ENCODE measurements at places on chromosomes 6 and 20.

DNA sequence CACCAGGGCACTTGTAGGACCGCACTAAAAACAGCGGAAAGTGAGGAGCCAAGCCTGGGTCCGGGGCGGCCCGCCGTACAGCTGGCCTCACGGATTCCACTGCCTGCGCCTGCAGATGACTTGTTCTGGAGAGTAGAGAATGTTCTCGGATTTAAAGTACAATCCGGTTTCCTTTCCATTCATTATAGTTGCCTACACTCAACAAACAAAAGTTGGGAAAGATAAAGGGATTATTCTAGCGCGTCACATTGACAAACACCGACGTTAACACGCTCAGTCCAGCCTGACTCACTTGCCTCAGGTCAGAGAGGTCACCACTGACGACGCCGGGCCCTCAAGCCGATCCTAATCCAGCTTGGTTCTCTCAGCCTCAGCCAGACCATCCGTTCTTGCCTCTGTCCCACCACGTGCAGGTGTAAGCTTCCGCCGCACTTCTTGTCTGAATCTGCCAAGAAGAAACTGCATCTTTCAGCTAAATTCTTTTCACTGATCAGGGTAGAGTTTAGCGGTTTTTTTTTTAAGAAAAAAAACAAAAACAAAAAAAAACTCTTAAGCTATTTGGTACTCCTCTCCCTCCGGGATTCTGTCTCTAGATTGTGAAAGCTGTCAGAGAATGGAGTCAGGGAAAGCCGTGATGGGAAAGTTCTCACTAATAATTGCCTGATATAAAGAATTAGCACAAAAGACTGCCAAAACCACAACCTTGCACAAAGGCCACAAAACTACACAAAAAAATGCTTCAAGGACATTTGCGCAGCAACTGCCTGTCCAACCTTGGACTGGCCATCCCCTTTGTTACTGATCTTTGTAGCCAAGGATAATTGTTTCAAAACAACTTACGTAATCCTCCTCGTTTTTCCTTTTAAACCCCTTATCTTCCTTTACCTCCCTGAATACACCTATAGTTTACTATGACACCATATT lies 1.1 kb upstream of the PHF10 start:
- no peak for DNase-seq

DNA sequence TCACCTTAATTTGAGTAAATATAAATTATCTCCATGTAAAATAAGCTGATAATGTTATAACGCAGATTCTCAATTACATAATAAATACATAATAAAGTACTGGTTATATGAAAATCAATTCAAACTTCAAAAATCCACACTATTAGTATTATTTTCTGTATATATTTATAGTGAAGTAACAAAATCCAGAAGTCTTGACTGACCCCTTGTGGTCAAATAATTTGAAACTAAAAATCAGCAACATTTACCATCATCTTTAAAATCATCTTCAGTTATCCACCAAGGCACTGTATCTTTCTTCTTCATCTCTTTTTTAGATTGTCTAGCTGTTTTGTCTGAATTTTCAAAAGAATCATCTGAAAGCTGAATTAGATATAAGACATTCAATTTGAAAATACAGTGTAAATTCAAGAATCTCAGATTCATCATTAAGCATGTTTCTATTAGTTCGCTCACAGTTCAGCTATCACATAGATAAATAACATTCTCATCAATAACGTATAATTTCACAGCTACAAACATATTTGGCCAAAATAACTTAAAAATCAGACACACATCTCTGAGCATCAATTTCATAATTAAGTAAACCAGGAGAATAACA lies 6.5 kb downstream of the CEP162 start:
- DNase-seq = no peak

DNA sequence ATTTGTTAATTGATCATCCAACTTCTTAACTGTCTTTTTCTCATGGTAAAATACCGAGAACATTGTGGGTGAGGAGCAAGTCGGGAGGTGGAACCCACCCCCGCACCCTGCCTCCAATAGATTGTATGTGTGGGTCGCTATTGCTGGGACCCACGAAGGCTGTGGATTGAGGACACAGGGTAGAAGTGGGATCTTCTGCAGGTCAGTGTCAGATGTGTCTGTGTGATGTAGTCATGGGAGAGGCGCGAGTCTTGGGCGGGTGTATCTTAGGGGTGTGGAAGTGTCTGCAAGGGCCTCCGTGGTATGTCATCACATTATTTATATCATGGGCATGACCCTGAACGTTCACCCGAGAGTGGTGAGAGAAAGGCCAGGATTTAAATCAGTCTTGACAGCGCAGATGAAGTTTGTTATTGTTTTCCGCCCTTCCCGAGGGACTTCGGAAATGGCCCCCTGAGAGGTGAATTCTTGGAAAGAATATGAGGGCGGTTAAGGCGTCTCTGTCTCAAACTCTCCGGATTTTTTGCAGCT lies 472 bp upstream of the PAQR8 start:
- DNase-seq = no peak

- DNase-seq = no peak
Measured at GRCh38 chr6:25197111-25197510, 82.1 kb upstream of the CARMIL1 start.

DNA sequence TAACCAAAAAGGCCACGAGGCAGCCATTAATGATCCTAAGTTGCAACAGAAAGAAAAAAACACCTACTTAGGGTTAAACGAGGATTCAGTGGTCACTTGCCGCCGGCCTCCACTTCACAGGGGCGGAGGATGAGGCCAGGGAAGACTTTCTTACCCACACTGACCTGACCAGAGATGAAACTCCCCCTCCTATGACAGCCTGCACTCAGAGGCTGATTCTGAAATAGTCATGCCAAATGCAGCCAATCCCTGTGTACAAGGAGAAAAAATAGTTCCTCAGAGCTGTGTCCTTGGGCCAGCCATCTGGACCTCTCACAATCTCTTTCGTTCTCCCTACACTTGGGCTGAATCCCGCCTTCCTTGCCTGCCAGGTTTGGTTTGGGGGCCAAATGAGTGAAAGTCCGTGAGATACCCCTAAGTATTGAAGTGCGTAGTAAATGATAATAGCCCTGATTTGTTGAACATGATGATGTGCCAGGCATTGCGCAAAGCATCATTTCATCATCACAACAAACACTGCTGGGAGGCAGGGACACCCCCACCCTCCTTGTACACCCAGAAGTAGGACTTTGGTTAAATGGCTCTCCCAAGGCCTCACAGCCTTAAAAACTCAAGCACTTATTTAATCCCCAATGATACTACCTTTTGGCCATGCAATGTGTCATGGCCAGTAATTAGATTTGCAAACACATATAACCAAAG lies 3.2 kb upstream of the IRF4 start:
- no peak for DNase-seq

GRCh38 chr6:110781522-110782214 lies 33.6 kb downstream of the CDK19 start:
- no peak for DNase-seq

- DNase-seq = no peak
Measured at GRCh38 chr20:13661070-13661685, 22.4 kb upstream of the TASP1 start.

DNA sequence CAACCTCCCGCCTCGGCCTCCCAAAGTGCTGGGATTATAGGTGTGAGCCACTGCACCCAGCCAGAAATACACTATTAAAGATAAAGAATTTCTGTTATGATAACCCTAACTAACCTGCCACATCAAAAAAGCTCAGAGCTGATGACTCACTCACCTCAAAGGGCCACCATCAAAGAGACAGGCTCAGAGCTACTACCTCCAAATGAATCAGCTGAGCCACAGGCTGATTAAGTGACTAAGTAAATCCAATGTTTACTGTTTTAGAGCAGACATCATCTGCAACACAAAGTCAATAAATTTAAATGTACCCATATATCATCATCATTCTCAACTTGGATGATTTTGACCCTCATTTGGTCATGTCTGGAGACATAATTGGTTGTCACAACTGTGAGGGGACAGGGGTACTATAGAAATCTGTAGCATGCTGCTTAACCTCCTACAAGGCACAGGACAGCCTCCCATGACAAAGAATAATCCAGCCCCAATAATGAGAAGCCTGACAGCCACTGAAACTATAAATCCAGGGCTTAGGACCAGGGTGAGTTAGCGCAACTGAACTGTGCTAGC lies 106.5 kb downstream of the ATP9A start:
- DNase-seq = peak; percentile 37

DNA sequence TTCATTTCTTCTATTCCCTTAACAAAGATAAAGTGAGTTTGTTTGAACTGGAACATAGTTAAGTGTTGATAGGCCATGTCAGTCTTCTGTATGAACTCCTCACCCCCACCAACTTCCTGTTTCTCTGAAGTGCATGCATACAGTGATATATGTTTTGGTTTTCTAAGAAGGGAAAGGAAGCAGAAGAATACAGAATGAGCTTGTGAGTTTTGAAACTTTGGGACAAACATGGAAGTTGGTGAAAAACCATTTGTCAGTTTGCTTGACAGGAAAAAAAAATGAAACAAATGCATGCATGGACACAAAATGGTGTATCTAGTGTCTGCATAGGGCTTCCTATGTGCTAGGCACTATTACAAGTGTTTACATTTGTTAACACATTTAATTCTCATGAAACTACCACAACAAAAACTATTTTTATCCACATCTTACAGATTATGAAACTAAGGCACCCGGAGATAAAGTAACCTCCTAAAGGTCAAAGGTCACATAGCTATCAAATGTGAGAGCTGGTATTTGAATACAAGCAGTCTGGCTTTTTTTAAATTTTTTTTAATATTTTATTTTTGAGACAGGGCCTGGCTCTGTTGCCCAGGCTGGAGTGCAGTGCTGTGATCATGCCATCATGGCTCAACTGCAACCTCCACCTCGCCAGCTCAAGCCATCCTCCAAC lies 105.9 kb downstream of the ADGRB3 start:
- DNase-seq = no peak

- no peak for DNase-seq
Measured at GRCh38 chr6:64815718-64816117, 891.3 kb downstream of the EYS start.

GRCh38 chr6:14110001-14110818 lies 7.4 kb upstream of the CD83 start:
- no peak for DNase-seq

DNA sequence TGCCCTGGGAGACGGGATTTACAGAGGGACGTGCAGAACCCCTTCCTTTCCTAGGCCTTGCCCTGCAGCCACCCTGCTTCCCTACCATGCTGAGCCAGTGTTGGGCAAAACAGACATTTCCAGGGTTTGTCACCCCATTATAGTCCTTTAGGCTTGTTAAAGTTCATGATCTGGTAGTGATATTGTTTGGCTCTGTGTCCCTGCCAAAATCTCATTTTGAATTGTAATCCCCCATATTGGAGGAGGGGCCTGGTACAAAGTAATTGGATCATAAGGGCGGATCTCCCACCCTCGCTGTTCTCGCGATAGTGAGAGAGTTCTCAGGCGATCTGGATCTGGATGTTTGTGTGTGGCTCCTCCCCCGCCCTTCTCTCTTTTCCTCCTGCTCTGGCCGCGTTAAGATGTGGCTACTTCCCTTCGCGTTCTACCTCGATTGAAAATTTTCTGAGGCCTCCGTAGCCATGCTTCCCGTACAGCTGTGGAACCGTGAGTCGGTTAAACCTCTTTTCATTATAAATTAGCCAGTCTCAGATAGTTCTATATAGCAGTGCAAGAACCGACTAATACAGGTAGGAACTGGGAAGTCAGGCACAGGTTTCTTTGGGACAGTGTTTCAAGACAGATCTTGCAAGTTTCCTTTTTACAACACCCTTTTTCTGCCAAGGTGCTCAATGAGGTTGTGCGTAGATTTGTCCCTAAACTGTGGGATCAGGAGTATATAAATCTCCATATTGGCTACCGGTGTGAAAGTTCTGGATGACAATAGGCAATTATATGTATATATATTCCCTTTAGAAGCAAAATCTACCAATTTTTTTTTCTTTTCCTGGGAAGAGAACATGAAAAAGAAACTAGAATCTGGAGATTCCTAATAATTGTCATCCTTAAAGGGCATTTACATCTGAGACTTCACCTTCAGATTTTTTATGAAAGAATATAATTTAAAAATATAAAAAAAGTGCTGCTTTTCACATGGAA lies 152.1 kb downstream of the SAMD5 start:
- DNase-seq = no peak

- DNase-seq = no peak
Measured at GRCh38 chr20:23588434-23589403, 17.0 kb downstream of the CST9 start.
